Right ventricle myocardium inferior (tissue), 1 donor: ENCODE measurements at places on chromosomes 6 and 20. TPM values are rescaled to one million over a fixed set of nuclear protein-coding genes. Genes with fewer than 3 reads are reported as not detected.

- no peak for DNase-seq
Observed at GRCh38 chr6:112367628-112368027, 20.5 kb downstream of the RFPL4B start.

DNA sequence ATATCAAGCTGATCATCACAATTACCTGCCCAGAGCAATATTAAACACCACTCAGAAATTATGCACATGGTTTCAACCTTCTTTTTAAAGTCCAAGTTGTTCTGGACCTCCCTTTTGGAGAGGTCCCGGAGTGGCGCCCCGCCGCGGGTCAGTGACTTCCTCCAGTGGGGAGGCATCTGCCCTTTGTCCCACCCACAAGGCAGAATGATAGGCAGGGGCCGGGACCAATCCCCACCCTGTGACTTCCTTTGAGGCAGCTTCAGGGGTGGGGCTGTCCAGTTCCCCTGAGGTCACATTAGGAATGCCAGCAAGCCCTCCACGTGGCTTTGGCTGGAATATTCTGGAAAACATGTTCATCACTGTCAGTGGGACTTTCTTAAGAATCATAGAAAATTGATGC is 207.0 kb downstream of the ANKRD60 start:
- DNase-seq, result peak; percentile 70

DNA sequence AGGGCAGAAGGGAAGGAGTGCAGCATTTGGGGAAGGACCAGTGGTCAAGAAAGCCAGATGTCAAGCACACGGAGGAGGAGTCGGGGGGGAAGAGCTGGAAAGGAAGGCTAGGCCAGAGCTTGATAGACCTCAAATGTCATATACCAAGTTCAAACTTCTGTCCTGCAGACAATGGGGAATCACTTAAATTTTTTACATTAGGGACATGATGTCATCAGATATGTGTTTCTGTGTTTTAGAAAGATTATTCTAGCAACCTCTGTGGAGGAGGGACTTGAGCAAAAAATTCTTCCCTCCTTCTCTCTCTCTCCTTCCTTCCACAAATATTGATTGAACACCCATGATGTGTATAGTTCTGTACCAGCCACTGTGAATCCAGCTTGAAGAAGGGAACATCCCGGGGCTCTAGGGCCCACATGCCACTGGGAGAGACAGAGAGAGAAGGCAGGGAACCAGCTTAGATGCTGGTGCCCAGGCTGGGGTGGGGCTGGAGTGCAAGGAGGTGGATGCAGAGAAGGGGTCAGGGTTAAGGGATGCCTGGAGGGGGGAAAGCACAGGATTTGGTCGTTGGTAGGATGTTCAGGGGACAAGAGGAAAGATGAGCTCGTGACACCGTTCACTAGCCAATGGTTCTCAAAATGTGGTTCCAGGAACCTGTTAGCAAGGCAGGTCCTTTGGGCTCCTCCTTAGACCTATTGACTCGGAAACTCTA is 19.8 kb upstream of the AAR2 start:
- DNase-seq, result no peak

DNA sequence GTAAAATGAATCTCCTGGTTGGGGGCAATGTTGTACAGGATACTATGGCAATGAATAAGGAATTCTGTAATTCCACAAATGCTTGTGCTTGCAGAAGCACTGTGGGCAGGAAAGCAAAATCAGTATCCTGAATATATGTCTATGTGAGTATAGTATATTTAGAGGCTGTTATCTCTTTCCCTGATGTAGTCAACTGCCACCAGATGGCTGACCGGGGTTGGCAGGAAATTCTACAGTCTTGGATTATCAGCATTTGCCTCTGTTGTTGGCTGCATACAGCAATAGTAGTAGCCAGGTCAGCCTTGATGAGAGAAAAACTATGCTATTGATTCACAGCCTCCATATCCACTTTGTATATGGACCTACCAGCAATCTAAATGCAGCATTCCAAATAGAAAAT is 425.1 kb upstream of the JAG1 start:
- DNase-seq, result no peak

PHACTR1 gene
- 116 TPM for total RNA-seq

OOEP gene
- not detected for total RNA-seq

B3GALT4 gene
- 8.5 TPM for total RNA-seq

FAM217B gene
- total RNA-seq, result 40.5 TPM

CRIP3 gene
- total RNA-seq, result 7.1 TPM

- DNase-seq, result no peak
Observed at GRCh38 chr6:24831771-24832716, 33.3 kb upstream of the ARMH2 start.

DNA sequence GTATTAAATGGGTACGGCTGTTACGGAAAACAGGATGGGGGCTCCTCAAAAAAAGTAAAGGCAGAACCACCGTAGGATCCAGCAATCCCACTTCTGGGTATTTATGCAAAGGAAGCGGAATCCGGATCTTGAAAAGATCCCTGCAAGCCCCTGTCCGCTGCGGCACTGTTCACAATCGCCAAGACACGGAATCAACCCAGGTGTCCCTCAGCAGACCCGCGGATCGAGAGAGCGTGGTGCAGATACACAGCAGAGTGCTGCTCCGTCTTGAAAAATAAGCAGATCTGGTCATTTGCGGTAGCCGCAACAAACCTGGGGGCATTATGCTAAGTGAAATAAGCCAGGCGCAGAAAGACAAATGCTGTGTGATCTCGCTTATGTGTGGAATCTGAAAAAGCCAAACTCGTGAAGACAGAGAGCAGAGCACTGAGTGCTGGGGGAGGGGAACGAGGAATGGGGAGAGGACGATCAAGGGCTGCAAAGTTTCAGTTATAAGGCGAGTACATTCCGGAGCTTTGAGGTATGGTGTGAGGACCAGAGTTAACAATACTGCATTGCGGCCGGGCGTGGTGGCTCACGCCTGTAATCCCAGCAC is 41.3 kb downstream of the NTSR1 start:
- DNase-seq, result peak; percentile 37

DNA sequence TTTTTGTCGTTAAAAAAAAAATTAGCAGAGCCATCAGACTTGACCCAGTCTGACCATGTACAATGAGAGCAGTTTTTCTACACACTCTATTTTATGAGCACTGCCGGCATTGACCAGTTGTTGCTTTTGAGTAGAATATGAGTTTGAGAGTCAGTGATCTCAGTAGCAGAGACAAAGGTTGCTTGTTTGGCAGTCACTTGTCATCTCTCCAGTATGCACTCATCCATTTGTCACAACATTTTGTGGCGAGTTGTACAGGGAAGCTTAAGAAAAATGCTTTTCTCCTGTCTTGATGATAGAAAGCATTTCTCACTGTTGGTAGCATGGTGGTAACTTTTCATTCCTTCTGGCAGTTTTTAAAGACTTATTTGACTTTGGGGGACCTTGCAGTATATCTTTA is 159.9 kb downstream of the MMS22L start:
- DNase-seq, result no peak

- no peak for DNase-seq
Observed at GRCh38 chr6:20467437-20467836, 65.8 kb downstream of the E2F3 start.

GRCh38 chr6:47321577-47321976 is 11.9 kb upstream of the TNFRSF21 start:
- no peak for DNase-seq

- DNase-seq, result no peak
Observed at GRCh38 chr20:41776421-41776820, 158.2 kb upstream of the CHD6 start.

VIP gene
- 0.41 TPM for total RNA-seq

DNA sequence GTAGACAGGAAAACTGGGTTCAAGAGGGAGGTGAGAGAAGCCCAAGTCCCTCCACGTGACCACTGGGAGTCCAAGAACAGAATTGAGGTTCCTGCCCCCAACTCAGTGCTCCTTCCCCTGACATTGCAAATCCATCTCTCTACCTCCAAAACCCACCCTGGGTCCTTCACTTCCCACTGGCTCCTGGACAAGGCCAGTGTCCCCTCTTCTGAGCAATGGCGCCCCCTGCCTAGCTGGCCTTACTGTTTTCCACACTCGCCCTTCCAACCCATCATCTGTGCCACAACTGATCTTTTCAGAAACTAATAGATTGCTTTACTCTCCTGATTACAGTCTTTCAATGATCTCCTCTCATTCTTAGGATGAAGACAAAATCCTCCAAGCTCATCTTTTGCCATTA is 200.3 kb downstream of the ANKRD60 start:
- no peak for DNase-seq

PRPF6 gene
- total RNA-seq, result 46.4 TPM

DNA sequence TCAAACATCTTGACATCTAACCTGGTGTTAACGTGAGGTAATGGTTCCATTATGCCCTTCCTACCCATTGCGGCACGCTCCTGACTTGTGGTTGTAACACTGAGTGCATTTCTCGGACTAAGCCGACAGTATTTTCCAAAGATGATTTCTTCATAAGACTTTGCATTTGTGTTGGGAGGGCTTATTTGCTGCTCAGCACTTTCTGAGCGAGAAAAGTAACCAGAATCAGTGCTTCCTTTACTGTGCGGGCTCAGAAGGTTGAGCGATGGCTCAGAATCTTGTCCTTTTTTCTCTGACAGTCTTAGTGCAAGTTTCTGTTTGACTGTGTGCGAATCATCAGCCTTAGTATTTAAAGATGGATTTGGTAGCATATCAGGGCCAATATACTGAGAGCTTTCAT is 171.7 kb downstream of the HIVEP2 start:
- no peak for DNase-seq

DEFB124 gene
- total RNA-seq, result not detected

DNA sequence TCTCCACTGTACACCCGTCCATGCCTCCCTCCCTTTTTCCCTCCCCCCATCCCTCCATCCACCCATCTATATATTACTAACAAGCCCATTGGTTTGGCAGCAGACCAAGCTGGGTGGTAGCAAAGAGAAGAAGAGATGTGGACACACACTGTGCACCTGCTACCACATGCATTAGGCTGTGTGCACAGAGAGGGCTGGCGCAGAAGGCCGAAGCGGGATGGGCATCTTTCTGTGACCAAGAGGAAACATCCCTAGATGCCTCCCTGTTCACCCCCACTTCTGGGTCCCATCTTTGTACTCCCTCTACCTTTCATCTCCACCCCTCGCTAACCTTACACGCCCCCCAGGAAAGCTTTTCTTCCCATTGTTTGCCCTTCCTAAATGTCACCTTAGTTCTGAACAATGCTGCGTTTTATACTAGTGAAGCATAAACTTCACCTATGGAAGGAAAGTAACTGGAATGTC is 64.9 kb upstream of the AFDN start:
- no peak for DNase-seq

- no peak for DNase-seq
Observed at GRCh38 chr6:111615916-111616612, 10.4 kb upstream of the TRAF3IP2 start.

EPB41L1 gene
- total RNA-seq, result 21.5 TPM

DNA sequence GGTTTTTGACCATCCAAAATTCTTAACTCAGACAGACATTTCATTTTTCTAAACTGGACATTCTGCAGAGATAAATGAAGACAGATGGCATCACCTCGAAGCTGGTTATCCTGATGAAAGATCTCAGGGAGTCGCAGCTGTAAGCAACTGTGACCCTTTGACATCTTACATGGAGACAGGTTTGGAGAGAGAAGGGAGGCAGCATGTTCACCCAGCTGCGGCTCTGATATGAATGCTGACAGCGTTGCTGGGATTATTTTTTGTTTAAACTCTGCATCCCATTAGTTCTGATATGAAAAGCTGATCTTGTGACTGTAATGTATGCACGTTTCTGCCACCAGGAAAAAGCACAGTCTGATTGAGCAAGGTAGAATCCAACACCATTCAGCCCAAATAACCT is 89.4 kb downstream of the C6orf118 start:
- no peak for DNase-seq

- no peak for DNase-seq
Observed at GRCh38 chr6:105045526-105045925, 88.6 kb downstream of the LIN28B start.

WASF1 gene
- 1.8 TPM for total RNA-seq

GRCh38 chr6:1285956-1286355 is 25.9 kb upstream of the FOXQ1 start:
- no peak for DNase-seq

DNA sequence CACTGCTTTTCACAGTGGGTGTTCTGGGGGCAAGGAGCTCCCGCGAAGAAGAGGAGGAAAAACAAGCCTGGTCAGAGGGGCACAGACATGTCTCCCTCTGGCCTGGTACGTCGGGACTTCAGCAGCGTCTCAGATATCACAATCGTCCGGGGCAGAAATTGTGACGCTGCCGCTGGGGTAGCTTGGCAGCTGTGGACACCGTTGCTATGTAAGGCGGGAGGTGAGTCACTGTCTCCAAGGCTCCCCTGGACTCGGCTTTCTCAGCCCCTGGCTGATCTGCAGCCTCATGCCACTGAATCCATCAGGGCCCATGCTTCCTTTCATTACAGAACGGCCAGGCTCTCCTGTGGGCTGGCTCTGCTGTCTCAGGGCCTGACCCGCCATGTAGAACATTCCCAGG is 98.7 kb downstream of the SULF2 start:
- DNase-seq, result no peak

GRCh38 chr6:151808371-151809241 is 1.1 kb downstream of the ESR1 start:
- no peak for DNase-seq

FOXF2 gene
- 0.24 TPM for total RNA-seq

ASCC3 gene
- total RNA-seq, result 14.5 TPM

DNA sequence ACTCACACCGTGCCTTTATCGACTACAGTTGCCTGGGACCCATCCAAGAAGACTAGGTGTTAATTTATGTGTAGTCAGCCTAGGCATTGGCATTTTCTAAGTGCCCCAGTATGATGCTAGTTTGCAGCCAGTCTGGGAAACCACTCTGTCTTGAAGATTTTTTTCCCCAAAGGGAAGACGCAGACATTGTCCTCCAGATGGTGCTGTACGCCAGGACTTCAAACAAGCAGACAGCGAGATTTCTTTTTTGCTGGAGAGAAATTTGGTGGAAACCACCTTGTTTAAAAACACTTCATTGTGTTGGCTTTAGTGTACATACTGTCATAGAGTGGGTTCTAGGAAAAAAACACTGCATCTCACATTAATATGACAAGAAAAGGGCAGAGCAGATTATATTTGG is 30.0 kb downstream of the ALDH5A1 start:
- no peak for DNase-seq

- no peak for DNase-seq
Observed at GRCh38 chr6:33670971-33671743, 40.3 kb downstream of the UQCC2 start.
